Globus pallidus (tissue), 1 donor: ENCODE measurements at places on chromosomes 2 and 18.

DNA sequence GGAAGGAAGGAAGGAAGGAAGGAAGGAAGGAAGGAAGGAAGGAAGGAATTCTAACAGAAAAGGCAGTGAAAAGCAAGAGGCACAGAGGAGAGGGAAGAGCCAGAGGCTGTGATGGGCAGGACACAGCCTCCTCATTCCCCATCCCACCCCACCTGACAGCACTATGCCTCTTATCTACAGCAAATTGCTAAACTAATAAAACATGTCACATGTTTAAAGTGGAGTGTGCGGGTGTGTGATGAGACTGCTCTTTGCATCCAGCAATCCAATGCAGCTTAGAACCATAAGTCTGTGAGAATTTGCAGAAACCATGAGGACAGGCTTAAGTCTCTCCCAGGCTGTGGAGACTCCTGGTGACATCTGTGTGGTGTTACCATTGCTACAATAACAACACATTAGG is 108.4 kb upstream of the ALK start:
- DNase-seq, result no peak

DNA sequence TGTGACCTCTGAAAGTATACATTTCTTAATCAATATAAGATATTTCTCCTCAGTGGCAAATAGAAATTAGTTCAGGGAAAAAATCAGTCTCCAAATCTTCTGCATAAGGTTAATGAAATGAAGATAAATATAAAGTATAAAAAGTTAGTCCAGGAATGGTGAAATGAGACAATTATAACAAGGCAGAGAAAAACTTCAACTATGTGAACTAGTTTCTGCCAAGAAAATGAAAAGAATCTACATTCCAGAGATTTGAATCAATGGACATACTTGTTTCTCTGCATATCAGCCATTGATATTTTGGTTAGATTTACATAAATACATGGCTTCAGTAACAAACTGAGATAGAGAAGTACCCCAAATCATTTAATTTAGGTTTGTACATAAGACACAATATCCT is 249.0 kb downstream of the EXOC6B start:
- DNase-seq, result no peak

- no peak for DNase-seq
These were observed 26.3 kb downstream of the IRS1 start for GRCh38 chr2:226773291-226773690.

DNA sequence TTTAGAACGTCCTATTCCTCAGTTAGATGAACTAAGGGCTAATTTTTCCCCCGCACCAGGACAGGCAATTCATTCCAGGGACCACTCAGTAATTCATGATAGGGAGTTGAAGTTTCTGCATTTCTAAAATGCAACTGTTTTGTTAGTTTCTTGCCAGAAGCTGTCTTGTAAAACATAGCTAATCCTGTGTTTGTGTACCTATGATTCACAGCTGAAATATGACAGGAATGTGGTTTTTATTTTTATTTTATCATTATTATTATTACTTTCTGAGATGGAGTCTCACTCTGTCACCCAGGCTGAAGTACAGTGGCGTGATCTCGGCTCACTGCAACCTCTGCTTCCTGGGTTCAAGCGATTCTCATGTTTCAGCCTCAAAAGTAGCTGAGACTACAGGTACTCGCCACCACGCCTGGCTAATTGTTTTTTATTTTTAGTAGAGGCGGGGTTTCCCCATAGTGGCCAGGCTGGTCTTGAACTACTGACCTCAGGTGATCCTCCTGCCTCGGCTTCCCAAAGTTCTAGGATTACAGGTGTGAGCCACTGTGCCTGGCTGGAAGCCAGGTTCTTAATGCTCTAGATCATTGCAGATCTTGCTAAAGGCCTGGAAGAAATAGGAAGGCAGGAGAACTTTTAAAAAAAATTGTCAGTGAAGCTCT is 154.8 kb upstream of the FHL2 start:
- no peak for DNase-seq

- DNase-seq, result no peak
These were observed 152.6 kb downstream of the FAM210A start for GRCh38 chr18:13573750-13574149.

- DNase-seq, result no peak
These were observed 270.7 kb upstream of the CELF4 start for GRCh38 chr18:37836071-37836970.

DNA sequence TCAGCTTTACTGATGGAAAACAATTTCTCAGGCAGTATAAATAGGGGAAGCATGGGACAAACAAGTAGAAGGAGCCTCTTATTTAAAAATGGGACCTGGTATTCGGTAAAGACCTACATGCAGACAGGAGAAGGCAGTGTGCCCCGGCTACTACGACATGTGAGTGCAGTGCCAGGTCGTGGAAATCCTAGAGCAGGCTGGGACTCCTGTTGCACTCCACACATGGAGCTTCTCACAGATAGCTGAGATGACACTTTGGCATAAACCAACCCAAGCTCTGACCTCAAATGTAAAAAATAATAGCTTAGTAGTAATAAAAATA is 885 bp upstream of the DSEL start:
- DNase-seq, result no peak

GRCh38 chr18:23844991-23845680 is 155.9 kb downstream of the LAMA3 start:
- DNase-seq, result no peak

DNA sequence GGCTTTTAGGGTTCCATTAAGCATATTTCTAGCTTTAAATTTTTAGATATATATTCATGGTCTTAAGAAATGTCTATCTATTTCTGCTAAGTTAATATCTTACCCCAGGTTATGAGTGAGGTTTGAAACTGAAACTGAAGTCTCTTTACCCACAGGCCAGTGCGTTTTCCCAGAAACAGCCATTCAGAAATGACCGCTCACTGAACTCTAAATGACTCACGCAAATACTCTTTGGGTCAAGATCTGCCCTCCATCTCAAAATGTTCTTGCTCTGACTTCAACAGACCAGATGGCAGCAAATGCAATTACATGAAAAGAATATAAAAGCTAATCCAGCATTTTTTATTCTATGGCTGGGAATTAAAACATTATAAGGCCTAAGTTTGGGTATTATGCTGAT is 315.2 kb downstream of the TDRD15 start:
- DNase-seq, result no peak

DNA sequence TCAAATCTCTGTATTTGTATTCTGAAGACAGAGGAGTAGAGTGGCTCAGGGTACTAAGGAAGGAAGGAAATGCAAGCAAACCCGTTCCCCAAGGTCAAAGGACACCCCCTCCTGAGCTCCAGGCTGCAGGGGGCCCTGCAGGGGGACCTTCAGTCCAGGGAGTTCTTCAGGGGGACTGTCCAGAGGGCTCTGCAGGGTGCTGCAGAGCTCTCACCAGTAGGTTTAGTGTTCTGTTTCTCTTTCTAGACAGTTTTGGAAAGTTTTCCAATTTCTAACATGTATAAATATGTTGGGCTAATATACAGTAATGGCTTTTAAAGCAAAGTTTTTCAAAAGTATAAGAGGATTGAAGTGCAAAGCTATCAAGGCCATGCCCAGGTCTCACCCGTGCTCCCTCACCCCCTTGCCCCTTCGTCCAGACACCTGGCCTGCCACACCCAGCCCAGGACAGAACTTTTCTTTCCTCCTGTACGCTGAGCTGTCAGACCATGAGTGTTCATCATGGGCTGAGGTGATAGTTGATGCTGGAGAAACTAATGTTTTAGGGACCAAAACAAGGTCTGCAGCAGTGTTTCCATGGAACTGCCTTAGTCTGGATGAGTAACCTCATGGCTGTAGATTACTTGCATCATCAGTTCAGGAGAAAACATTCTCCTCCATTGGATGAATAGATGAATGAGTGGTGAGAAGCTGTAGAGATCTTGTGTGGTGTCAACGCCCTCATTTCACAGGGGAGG is 134.2 kb downstream of the GLI2 start:
- no peak for DNase-seq

GRCh38 chr18:8749492-8749891 is 44.1 kb downstream of the MTCL1 start:
- no peak for DNase-seq

- DNase-seq, result no peak
These were observed 236.3 kb upstream of the RASGRP3 start for GRCh38 chr2:33240178-33240577.

DNA sequence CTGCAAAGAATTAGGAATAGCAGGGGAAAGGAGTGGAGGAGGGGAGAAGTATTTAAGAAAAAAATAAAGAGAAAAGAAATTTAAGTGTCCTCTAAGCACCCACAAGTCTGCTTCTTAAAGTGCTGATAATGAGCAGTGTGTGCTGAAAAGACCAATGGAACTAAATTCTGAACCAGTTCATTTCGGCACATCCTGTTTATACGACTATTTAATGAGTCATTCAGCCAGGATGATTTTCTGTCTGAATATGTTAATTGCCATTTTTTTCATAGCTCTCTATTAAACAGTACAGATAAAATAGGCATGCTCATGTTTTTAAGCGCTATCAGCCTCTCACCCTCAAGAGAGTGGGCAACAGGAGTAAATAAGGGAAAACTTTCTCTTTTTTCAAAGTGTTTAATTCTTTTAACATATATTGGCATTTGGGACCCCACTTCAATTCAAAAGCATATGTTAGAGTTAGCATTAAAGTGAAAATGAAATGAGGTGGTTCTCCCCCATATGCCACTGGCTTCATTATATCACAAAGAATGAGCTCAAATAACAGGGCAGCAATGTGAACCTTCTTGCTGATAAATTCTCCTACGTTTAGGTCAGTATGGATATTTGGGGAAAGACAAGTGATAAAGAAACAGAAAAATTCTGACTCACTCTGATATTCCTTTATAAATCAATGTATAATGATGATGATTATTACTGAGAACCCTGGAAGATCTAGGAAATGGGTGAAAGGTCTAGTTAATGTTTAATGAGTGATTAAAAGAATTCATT is 87.5 kb downstream of the TCF4 start:
- no peak for DNase-seq

DNA sequence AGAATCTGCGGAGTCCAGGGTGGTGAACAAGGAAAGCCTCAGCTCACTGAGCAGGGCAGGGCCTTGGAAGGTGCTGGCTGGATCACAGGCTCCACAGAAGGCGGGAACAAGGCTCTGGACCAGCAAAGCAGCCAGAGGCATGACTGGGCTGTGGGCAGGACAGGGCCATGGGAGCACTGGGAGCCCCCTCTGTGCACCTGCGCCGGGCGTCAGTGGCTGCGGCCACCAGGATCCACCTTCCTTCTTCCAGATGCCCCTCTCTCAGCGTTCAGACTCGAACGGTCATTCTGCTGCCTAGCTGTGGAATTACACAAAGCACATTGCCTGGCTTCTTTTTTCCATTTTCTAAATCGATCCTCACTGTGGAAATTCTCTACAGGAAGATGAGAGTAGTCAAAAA is 621.2 kb downstream of the GALR1 start:
- DNase-seq, result no peak

DNA sequence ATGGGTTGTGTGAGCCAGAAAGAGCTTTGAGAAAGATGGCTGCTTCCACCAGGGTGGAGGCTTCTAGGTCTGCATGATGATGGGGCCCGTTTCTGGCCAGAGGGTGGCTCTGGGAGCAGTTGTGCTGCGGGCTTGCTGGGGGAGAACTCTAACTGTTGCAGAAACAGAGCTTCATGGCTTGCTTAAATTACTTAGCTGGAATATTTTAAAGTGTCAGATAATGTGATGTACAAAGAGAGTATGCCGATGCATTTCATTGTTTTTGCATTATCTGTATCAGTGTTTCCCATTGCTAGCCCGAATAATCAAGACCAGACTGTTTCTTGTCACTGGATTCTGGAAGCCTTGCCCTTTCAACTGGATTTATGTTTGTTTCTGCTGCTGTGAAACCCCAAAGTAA is 6.3 kb upstream of the DRC1 start:
- DNase-seq, result no peak

DNA sequence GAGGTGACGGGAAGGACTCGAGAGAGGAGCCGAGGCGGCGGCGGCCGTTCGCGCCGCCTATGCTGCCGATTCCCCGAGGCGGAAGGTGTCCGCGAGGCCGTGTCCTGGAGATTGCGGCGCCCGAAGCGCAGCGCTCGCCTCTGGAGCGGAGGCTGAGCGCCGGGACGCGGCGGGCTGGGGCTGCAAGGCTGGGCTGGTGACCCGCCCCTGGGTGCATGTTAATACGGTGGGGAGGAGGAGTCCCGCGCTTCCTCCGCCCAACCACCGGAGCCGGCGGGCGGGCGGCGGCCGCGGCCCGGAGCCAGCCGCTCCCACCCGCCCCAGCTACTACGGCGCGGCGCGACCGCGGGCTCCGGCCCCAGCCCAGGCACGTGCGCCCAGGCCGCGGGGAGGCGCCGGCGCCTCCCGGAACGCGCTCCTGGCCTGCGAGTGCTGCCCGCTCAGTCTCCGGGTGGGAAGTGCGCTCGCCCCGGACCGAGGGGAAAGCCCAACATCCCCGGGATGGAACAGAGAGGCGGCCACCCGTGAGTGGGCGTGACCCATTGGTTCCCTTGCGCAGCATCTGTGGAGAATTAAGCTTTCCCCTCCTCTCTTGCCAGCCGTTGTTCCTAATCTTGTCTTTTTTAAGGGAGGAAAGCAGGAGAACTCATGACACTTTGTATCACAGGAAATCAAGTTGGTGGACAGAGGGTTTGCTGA is at the start of gene DLGAP1:
DLGAP1 (minus strand) TSS at position 195 of the 699 bp plus-strand sequence.
- peak; percentile 32 for DNase-seq

- no peak for DNase-seq
These were observed 7.9 kb upstream of the INHBB start for GRCh38 chr2:120338015-120338414.

DNA sequence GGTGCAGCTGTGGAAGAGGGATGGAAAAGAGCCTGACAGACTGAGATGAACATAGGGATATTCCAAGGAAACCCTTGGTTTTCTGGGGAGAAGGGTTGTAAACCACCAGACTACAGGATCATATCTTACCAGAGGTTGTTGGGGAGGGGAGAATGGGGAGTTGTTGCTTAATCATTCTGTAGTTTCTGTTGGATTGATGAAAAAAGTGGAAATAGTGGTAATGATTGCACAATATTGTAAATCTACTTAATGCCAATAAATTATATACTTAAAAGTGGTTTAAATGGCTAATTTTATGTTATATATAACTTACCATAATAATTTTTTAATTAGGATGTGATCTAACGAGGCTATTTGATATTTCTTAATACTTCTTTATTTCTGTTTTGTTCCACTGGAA is 800.9 kb downstream of the BCL11A start:
- no peak for DNase-seq

- no peak for DNase-seq
These were observed 593 bp upstream of the ACTR2 start for GRCh38 chr2:65227020-65227455.

DNA sequence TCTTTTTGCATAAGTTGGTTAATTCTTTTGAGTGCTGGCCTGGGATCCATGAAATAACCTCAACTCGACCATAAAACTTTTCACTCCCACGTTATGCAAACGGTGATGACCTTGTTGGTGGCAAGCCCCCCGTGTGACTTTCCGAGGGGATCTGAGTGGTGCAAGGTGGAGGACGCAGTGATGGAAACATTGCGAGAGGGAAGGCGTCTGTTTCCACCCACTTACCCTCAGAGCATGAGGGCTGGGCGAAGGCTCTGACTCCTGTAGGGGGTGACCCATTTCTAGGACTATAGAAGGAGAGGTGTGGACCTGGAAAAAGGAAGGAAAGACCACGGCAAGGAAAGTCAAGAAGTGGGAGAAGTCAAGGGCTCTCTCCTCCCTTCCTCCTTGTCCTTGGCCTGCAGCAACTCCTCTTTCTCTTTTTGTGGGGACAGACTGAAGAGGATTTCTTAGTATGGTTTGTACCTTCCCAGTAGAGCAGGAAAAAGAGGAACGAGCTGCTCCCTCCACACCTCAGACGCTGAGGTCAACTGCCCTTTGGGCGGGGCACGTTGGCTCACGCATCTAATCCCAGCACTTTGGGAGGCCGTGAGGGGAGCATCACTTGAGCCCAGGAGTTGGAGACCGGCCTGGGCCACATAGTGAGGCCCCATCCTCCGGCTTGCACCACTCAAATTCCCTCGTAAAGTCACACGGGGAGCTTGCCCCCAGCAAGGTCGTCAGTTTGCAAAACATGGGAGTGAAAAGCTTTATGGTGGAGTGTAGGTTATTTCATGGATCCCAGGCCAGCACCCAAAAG is 15.5 kb upstream of the CD8A start:
- DNase-seq, result no peak
